ENCODE measurements at places on chromosomes 2 and 18. TPM values are rescaled to one million over a fixed set of nuclear protein-coding genes. Genes with fewer than 3 reads are reported as not detected.
A peak's percentile ranks its signal among the peaks of the same experiment; 100 is the strongest.

The CCBE1 gene
- total RNA-seq: 2.8 TPM

The PAIP2B gene
- 5.9 TPM for total RNA-seq

The ADGRF3 gene
- 0.31 TPM for total RNA-seq

The QPCT gene
- 6.3 TPM for total RNA-seq

The TRPM8 gene
- total RNA-seq: not detected

The CCDC148 gene
- 1.2 TPM for total RNA-seq

The RAX gene
- not detected for total RNA-seq

The ADAM23 gene
- total RNA-seq: 4.1 TPM

GRCh38 chr2:97806738-97807618, 93.6 kb downstream of the ZAP70 start:
- no peak overlapping the region for H3K4me3 ChIP-seq
- H3K4me1 ChIP-seq: no peaks in the 10 kb centered on the region

GRCh38 chr2:214587442-214587841, 176.6 kb downstream of the VWC2L start:
- no peak overlapping the region for H3K4me3 ChIP-seq
- H3K27ac ChIP-seq: no peak overlapping the region
- H3K36me3 ChIP-seq: no peaks in the 10 kb centered on the region
- DNase-seq: no peak
- no peaks in the 10 kb centered on the region for H3K4me1 ChIP-seq
- no peaks in the 10 kb centered on the region for H3K27me3 ChIP-seq

- H3K27me3 ChIP-seq: peaks cover 4% of the 10 kb centered on the region
- H3K36me3 ChIP-seq: no peaks in the 10 kb centered on the region
- no peak for DNase-seq
- H3K4me1 ChIP-seq: peaks cover 33% of the 10 kb centered on the region
- H3K27ac ChIP-seq: no peak overlapping the region
- H3K4me3 ChIP-seq: no peak overlapping the region
Observed at GRCh38 chr2:238892796-238893195, 44.9 kb downstream of the TWIST2 start.

DNA sequence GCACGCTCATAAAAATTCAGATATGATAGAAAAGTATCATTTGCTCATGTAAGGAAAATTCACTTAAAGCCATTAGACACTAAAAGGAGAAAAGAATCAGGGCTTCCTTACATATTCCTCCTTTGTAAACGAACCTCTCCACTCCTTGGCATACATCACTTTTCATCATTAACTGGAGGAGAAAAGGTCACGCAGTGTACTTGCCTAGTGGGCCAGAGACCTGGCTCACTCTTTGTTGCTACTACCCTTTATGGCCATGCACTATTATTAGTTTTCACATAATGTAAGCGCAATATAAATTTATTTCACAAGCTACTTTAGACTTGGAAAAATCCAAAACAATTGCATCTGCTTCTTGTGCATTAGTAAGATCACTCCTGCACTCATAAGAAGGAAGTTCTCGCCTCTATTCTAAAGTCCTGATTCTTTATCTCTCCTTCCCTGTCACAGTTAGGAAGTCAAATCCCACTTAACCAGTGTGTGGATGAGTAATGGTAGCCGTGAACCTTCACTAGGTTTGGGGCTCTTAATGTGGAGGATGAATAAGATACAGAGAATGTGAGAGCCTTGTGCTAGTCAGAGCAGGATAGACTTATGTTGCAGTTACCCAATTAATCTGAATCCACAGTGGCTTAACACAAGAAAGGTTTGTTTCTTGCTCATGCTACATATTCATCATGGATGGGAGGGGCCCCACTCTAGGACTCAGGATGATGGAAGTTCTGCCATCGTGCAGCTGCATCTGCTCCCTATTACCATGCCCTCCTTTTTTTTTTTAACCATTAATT, 115.0 kb upstream of the GLS start:
- H3K27ac ChIP-seq: no peak overlapping the region
- no peak for DNase-seq
- no peaks in the 10 kb centered on the region for H3K4me1 ChIP-seq

GRCh38 chr2:201263779-201264178, 3.4 kb downstream of the CASP8 start:
- peaks cover 14% of the 10 kb centered on the region for H3K4me1 ChIP-seq
- peaks cover 3% of the 10 kb centered on the region for H3K36me3 ChIP-seq
- DNase-seq: no peak
- no peaks in the 10 kb centered on the region for H3K27me3 ChIP-seq

DNA sequence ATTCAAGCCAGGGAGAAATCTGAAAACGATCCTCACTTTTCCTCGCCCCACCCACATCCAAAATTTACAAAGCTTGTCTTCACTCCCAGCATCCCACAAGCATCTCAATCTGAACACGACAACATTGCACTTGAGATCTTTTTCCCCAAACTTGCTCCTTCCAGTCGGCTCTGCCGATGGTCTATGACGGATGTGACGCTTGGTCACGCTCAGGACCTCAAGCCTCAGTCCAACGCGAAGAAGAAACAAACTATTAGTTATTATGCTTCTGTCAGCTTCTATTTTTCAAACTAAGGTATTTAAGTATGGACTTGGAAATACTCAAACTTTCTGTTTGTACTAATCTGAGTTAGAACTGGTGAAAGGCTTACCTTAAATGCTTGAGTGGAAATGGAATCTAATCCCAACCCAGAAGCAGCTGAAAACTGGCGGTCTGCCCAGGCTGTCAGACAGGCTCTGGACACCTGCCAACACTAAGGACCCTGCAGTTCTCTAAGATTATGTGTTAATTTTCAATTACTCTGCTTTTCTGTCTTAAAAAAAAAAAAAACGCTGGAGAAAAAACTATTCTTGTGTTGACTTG, 132.1 kb upstream of the DNMT3A start:
- no peaks in the 10 kb centered on the region for H3K27me3 ChIP-seq
- peak; percentile 39 for DNase-seq
- no peak overlapping the region for H3K27ac ChIP-seq
- no peaks in the 10 kb centered on the region for H3K4me1 ChIP-seq

DNA sequence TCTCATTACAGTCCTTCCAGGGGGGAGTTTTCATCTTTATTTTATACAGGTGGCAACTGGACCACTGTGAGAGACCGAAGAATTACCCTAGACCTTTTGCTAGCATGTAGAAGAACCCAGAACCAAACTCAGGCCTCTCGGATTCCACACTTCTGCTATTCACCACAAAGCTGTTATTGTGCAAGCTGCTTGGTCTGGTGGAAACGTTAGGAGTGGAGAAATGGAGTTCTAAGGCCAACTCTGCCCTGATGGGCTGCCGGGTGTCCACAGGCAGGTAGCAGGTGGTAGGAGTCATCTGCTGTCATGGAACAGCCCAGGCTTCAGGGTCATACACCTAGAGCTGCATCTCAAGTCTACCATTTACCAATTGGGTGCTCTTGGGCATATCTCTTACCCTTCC, 218.8 kb downstream of the BCL11A start:
- no peak overlapping the region for H3K27ac ChIP-seq
- H3K36me3 ChIP-seq: no peaks in the 10 kb centered on the region
- H3K27me3 ChIP-seq: peaks cover 2% of the 10 kb centered on the region
- DNase-seq: no peak

DNA sequence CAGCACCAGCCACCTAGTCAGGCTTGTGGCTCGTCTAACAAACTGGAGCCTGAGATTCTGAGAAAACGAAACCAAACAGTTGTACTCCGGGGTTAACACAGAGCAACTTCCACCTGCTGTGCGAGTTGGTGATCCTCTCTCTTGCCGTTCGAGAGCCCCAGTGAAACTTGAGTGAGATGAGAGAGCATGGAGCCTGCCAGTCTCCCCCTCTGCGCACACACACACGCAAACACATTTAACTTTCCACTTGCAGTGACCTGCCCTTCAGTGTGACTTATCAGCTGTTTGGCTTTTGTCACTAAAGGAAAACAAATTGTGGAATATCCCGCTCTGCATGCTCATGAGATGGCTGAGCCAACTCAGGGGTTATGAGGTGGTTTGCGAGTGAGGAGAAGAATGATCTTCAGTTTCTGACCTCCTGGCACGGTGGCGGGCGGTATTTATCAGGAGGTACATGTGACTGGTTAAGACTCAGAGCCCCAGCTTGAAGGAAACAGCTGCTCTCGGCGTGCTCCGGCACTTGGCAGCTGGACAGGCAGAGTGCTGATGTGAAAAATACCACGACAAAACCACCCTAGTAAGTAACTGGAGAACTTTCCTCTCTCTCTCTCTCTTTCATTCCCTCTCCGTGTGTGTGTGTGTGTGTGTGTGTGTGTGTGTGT, at the start of gene RASGRP3:
TSS of gene RASGRP3 (plus strand) at position 519 of the 662 bp plus-strand sequence. CDS start 38,488 bp downstream, outside the sequence.
- H3K36me3 ChIP-seq: no peaks in the 10 kb centered on the region
- peaks cover 2% of the 10 kb centered on the region for H3K27me3 ChIP-seq

DNA sequence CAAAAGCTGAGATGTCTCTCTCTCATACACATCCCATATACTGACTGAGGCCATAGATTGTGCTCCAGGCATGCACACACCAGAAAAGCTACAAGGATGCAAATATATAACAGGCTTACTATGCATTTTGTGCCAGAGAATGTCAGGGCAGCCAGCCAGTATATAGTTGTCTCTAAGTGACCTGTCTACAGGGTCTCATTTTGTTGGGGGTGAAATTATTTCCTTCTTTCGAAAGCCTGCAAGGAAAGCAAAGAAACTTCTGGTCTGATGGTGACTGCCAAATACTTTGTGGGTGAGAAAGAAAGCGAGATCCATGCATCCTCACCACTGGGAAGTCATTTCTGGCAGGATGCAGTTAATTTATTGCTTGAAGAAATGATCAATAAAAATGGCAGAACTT, 70.2 kb downstream of the CDCA7 start:
- H3K27me3 ChIP-seq: no peaks in the 10 kb centered on the region
- DNase-seq: peak; percentile 89
- H3K4me1 ChIP-seq: peaks cover 13% of the 10 kb centered on the region
- no peaks in the 10 kb centered on the region for H3K36me3 ChIP-seq
- H3K27ac ChIP-seq: no peak overlapping the region
- no peak overlapping the region for H3K4me3 ChIP-seq

- no peak overlapping the region for H3K27ac ChIP-seq
- H3K4me3 ChIP-seq: no peak overlapping the region
- no peak for DNase-seq
- H3K36me3 ChIP-seq: no peaks in the 10 kb centered on the region
- no peaks in the 10 kb centered on the region for H3K27me3 ChIP-seq
Observed at GRCh38 chr2:118078734-118079133, 9.5 kb upstream of the INSIG2 start.

DNA sequence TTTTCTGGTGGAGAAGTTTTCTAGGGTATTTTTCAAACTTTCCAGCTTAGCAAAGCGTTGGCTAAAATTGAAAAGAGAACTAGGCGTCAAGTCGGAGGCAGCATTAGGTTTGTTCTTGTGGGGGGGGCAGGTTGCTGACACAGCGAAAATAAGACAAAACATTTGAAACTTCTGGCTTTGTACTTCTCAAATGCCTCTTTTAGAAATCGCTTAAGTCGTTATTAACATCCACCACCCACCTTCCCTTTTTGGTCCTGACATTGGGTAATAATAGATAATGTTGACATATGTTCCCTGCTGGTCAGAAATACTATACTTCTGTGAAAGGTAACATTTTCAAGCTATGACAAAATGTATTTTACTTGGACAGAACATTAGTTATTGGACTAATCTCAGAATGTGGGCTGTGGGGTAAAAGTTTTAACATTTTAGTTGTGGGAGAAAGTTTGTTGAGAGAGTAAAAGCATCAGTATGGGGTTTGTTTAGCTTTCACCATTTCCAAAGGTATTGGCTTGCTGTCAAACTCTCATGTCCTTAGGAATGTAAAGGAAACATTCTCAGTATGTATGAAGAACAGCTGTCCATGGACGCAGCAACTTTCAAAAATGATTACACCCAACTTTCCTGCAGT, 88.1 kb upstream of the ZEB2 start:
- no peak overlapping the region for H3K4me3 ChIP-seq
- peak; percentile 87 for DNase-seq
- peak overlapping the region; percentile 67 for H3K27ac ChIP-seq
- peaks cover 3% of the 10 kb centered on the region for H3K4me1 ChIP-seq

DNA sequence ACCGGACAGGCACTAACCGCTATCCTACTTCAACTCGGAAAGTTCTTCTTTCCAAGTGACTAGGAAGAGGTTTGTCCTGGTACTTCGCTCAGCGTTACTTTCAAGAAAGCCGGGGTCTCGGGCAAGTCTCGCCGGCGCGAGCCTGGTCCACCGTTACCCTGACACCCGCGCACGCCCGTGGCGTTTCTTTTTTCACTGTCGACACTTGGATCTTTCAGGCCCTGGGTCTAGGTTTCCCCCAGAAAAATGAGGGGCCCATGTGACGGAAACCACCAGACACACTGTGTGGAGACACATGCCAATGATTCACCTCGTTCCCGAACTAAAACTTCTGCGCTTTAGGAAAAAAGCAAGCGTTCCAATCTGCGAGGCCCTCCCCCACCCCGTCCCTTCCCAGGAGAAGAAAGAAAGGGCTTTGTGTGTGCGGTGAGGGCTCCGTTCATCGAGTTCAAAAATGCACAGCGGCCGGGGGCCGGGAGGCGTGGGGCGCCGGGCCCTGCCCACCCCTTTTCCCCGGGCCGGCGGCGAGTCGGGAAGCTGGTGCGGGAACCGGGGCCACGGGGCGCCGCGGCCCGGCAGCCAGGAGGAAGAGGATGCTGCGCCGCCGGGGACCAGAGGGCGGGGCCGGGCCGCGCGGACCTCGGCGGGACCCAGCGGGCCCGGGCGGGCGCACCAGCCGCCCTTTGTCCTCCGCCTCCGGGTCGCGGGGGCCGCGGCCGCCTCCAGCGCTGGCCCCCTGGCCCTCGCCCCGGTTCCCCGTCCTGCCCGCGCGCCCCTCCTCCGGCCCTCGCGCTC, 2.6 kb downstream of the ZNF521 start:
- no peaks in the 10 kb centered on the region for H3K36me3 ChIP-seq
- no peaks in the 10 kb centered on the region for H3K27me3 ChIP-seq
- H3K27ac ChIP-seq: peak overlapping the region; percentile 91
- H3K4me1 ChIP-seq: peaks cover 8% of the 10 kb centered on the region
- H3K4me3 ChIP-seq: peak overlapping the region; percentile 84

- peak overlapping the region; percentile 76 for H3K27ac ChIP-seq
- peaks cover 24% of the 10 kb centered on the region for H3K4me1 ChIP-seq
- no peak overlapping the region for H3K4me3 ChIP-seq
- no peaks in the 10 kb centered on the region for H3K27me3 ChIP-seq
Observed at GRCh38 chr18:50711386-50711785, 108.4 kb downstream of the MRO start.

DNA sequence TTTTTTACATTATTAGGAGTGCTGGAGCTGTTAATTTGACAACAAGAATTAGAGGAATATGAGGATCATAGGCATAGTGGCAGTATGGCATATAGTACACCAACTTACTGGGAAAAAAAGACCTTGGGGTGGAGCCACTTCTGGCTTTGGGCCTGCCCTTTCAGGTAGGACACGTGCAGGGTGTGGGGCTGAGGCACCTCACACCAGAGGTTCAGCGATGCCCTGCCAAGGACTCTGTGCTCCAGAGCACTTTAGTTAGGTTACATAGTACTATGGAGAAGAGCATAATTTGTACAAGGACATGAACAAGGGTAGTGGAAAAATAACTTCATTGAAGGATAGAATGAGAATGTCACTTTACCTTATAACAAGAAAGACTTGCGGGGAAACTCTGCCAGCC, 77.1 kb upstream of the CD302 start:
- no peaks in the 10 kb centered on the region for H3K36me3 ChIP-seq
- H3K4me1 ChIP-seq: no peaks in the 10 kb centered on the region
- no peak overlapping the region for H3K4me3 ChIP-seq
- H3K27ac ChIP-seq: no peak overlapping the region

All from muscle of leg (tissue), 16 donors.